ENCODE measurements at places on chromosomes 11 and 22.

DNA sequence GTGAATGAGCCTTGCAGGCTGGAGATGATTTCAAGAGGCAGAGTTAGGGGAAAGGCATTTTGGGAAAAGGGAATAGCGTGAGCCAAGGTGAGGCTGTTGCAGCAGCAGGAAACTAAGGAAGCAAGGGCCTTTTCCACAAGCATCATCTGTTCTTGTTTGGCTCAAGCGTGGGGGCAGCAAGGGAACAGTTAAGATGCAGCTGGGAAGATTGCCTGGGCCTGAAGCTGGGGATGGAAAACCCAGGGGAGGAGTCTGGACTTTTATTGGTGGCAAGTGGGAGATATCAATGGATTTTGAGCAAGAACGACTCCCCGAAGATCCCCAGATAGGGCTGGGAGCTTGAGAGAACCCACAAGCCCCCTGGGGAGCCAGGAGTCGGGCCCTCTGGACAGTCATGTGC is 27.3 kb upstream of the PICK1 start:
- no peak for DNase-seq

- DNase-seq, result no peak
These were observed 2.6 kb downstream of the OVOL1 start for GRCh38 chr11:65789230-65790103.

- peak; percentile 1 for DNase-seq
These were observed 56.0 kb upstream of the OR5AK2 start for GRCh38 chr11:56932572-56933220.

DNA sequence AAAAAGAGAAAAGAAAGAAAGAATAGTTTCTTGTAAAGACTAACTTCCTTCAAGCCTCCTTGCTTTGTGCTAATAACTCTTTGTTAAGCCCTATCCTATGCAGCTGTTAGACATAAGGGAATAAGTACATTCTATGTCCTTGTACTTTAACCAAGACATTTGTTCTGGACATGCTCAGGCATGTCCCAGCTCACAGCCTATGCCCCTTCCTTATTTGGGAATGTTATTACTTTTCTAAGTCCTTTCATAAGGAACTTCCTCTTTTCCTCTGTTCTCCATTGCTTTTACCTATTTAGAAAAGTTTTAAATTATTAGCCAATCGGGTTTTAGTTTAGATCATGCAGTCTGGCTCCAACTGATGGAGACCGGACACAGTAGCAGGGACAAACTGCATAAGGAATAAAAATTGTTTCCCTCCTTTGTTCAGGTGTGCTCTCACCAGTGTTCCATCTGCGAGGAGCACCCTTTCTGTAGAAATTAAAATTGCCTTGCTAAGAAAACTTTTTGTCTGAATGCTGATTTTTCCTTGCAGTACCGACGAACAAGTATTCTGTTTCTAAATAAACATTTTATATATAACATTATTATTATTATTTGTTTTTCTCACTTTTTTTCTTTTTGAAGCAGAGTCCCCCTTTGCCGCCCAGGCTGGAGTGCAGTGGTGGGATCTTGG is 21.6 kb upstream of the SPINDOC start:
- no peak for DNase-seq

- DNase-seq, result no peak
These were observed at the start of gene APOBEC3H for GRCh38 chr22:39097098-39098020. Gene APOBEC3H, plus strand, starts transcription at chr22:39097244. Its CDS starts 3,035 bp downstream, at chr22:39100279.
